Motor neuron (in vitro differentiated cells): ENCODE measurements at places on chromosomes 2 and 18. TPM values are rescaled to one million over a fixed set of nuclear protein-coding genes. Genes with fewer than 3 reads are reported as not detected.

DPYSL5 gene
- total RNA-seq = 94.0 and 97.6 TPM in 2 replicates

CNTNAP5 gene
- 7.2 and 8.9 TPM in 2 replicates for total RNA-seq

FTCDNL1 gene
- 0.97 and 1.4 TPM in 2 replicates for total RNA-seq

RNASEH1 gene
- 19.9 and 20.5 TPM in 2 replicates for total RNA-seq

MC5R gene
- 0.25 TPM in 1 of 2 replicates, not detected in the other for total RNA-seq

ANTXR1 gene
- 15.5 TPM in 2 replicates for total RNA-seq

HES6 gene
- 34.3 and 38.6 TPM in 2 replicates for total RNA-seq

QPCT gene
- 0.76 and 1.7 TPM in 2 replicates for total RNA-seq

ERMN gene
- total RNA-seq = 2.0 and 3.1 TPM in 2 replicates

LRRTM1 gene
- 6.6 and 7.1 TPM in 2 replicates for total RNA-seq

LYPD1 gene
- total RNA-seq = 38.5 and 45.2 TPM in 2 replicates

SKA1 gene
- 0.62 and 0.78 TPM in 2 replicates for total RNA-seq

ASB18 gene
- 2.4 TPM in 1 of 2 replicates, not detected in the other for total RNA-seq

CYP1B1 gene
- 5.2 and 9.3 TPM in 2 replicates for total RNA-seq

GALNT3 gene
- total RNA-seq = 3.6 and 4.6 TPM in 2 replicates

CD226 gene
- total RNA-seq = 5.3 and 8.5 TPM in 2 replicates

SH2D6 gene
- 0.78 and 0.97 TPM in 2 replicates for total RNA-seq

SLC5A6 gene
- 31.4 and 35.4 TPM in 2 replicates for total RNA-seq

SULT1C2 gene
- 2.2 TPM in 2 replicates for total RNA-seq

FBXO36 gene
- 4.6 and 4.7 TPM in 2 replicates for total RNA-seq

SERPINE2 gene
- total RNA-seq = 17.0 and 17.7 TPM in 2 replicates
